NT2/D1 (cell line): ENCODE measurements at places on chromosomes 11 and 22.

- DNase-seq, result no peak
Observed at GRCh38 chr11:57356268-57356667, 18.1 kb downstream of the P2RX3 start.

DNA sequence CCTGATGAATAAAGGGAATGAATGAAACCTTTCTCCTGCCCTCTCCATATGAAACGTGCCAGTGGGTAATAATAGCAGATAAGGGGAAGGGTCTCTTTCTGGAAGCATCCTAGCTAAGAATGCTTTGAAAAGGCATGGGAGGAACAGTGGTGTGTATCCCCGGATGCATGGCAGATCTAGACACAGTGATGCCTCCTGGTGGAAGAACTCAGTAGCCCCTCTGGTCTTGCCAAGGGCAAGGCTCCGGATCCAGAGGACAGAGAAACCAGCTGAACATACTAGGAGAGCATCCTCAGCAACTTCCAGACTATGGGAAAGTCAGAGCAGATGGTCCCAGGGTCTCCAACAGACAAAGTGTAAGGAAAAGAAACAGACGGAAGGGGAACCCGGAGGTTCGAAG is 6.4 kb downstream of the BAIAP2L2 start:
- no peak for DNase-seq

GRCh38 chr11:87934182-87934581 is 241.1 kb downstream of the RAB38 start:
- DNase-seq, result no peak

- DNase-seq, result no peak
Observed at GRCh38 chr11:126840201-126840886, 160.2 kb downstream of the KIRREL3 start.

DNA sequence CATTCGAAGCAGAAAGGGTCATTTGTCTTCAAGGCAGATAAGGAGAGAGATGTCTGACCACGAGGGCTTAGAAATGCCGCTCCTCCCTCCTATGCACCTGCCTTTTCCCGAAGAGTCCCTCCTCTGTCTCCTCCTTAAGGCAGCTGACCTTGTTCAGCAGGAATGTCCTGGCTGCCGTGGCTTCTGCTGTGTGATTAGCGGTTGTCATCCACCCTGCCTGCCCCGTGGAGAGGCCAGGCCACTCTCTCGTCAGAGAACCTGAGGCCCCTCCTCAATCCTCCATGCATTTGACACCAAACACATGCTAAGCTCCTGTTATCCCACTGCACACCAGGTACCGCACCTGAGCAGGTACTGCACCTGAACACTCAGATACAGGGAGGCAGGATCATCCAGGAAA is 834.6 kb downstream of the TBC1D22A start:
- DNase-seq, result no peak

DNA sequence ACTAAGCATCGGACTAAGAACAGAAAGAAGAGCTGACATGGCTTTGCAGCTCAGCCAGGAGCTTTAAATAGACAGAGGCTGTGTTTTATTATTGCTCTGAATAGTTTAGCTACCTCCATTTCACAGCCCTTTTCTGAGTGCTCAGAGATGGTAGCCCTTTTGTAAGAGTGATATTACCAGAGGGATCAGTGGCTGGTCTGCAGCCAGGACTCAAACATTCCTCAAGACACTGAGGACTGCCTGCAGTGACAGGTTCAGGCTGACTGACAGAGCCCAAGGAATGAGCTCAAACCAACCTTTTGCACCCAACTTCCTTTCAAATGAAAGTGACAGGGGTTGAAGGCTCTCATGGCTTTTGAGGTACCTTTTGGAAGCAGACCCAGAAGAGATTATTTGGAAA is 189.0 kb downstream of the DDX10 start:
- peak; percentile 5 for DNase-seq

- no peak for DNase-seq
Observed at GRCh38 chr11:1005928-1006327, 30.6 kb downstream of the MUC6 start.

- no peak for DNase-seq
Observed at GRCh38 chr11:3208272-3208671, 10.3 kb downstream of the MRGPRG start.

DNA sequence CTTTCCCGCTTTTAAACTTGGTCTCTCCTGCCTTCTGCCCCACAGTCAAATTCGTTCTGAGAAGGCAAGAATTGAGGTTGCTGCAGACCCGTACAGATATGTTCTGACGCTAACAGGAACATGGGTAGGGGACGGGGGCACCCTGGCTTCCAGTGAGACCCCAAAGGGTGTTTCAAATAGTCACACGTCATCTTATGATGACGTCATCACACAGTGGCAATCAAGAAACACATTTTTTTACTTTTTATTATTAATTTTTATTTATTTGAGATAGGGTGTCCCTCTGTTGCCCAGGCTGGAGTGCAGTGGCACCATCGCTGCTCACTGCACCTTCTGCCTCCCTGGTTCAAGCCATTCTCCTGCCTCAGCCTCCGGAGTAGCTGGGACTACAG is 22.9 kb upstream of the TESMIN start:
- no peak for DNase-seq

DNA sequence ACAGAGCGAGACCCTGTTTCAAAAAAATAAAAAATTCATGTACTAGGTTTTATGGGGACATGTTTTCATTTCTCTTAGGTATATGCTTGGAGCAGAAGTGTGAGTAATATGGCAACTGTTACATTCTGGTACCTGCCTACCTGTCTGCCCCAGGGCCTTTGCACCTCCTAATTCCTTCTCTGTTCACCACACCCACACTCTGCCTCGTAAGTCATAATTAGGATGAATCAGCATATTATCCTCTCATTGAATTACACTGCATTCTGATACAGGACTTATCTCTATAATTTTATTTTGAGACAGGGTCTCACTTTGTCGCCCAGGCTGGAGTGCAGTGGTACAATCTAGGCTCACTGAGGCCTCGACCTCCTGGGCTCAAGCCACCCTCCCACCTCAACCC is 3.1 kb upstream of the RAPSN start:
- DNase-seq, result no peak

DNA sequence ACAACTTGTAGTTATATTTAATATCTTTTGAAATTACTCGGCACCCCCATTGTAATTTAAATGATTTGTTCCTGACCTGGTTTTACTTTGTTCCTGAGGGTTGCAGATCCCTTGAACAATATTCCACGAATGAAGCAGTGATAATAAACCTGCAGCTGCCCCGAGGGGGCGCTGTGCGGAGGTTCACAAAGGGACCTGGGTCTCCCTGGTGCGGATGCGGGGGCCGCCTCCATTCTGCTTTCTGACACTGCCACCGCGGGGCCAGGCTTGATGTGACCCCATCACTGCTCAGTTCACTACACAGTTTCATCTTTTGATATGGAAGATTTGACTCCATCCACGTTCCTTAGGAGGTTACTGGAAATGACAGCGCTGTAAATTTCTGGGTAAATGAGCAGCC is 62.9 kb upstream of the PRODH start:
- no peak for DNase-seq

DNA sequence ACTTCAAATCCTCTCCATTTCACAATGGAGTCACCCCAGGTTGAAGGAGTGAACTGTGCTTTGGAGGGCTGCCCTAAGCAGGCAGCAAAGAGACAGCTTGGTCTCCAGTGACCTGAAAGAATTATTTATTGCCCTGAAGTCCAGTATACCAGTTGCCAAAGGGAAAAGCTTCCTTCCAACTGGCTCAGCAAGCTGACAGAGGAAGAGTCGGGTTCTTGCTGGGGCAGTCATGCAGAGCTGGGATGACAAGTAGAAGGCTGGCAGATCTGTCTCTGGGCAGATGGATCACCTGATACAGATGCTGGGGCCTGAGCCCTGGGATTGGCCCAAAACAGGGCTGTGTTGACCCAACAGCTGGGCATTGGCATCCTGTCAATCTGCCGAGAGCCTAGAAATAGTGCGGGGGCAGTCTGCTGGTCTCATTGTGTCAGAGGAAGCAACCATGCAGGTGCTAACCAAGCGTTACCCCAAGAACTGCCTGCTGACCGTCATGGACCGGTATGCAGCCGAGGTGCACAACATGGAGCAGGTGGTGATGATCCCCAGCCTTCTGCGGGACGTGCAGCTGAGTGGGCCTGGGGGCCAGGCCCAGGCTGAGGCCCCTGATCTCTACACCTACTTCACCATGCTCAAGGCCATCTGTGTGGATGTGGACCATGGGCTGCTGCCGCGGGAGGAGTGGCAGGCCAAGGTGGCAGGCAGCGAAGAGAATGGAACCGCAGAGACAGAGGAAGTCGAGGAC is at the start of gene THRSP:
Gene THRSP (plus strand): TSS at position 422 of the 742 bp plus-strand sequence. CDS start 21 bp downstream, at position 443.
- DNase-seq, result no peak

DNA sequence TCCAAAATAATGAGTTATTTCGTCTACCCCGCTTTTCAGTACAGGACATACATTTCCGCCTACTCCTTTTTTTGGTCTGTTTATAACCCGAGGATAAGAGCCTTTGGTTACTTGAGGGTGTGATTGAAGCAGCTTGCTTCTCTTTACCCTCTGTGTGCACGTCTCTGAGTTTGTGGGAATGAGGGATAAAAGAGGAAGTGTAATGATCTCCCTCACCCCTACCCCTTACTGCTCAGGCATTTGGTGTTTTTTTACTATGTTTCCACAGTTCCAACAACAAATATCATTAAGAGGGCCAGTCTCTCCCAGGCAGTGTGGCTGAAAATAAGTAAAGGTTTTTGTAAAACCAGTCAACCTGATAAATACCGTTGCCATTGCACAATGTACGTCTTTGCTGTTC is 83.2 kb upstream of the GAL start:
- DNase-seq, result no peak

DNA sequence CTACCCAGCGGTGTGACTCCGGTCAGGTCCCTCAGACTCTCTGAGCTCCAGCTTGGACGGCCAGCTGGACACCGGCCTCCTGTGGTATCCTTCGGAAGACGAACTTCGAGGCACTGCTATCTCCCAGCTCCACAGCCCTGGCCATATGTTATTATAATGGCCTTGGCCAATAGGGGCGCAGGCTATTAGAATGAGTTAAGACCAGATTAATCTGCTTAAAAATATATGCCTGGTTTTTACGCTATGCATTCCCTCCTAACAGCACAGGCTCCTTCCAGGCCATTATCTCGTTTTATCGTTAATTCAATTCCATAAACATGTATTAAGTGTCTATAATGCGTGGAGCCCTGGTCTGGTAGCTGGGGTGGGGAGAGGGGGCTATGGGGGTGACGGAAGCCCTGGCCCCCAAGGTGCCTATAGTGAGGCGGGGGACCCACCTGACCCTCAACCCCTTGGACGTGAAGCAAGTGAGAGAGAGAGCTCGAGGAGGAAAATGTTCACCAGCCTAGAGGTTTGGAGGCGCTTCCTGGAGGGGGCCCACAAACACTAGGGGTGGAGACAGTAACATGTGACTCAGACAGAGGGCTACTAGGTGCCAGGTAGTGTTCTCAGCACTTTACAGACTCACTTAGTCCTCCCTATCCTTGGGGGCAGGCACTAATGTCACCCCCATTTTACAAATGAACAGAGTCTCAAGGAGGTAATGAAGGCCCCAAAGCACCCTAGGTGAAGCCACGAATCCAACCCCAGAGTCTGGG is 37.5 kb upstream of the TCF20 start:
- DNase-seq, result no peak

DNA sequence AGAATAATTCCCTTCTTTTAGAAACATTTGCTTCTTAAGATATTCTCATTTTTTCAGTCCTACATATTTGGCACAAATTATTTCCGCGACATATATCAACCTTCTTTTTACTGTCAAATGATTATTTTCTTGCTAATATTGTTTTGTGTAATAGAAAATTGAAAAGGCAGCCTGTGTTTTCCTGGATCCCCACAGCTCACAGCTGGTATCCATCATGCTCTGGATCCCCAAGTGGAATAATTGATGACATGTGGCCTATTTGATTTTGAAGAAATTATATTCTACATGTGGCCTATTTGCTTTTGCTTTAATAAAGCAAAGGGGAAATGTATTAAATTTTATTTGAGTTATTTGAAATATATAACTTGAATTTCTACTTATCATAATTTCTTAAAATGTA is 199.4 kb upstream of the LUZP2 start:
- no peak for DNase-seq

GRCh38 chr11:61827571-61828378 is at the start of gene FADS2:
TSS of gene FADS2 (plus strand) at chr11:61828300. CDS start at chr11:61828391, 91 bp downstream.
- DNase-seq, result peak; percentile 77

DNA sequence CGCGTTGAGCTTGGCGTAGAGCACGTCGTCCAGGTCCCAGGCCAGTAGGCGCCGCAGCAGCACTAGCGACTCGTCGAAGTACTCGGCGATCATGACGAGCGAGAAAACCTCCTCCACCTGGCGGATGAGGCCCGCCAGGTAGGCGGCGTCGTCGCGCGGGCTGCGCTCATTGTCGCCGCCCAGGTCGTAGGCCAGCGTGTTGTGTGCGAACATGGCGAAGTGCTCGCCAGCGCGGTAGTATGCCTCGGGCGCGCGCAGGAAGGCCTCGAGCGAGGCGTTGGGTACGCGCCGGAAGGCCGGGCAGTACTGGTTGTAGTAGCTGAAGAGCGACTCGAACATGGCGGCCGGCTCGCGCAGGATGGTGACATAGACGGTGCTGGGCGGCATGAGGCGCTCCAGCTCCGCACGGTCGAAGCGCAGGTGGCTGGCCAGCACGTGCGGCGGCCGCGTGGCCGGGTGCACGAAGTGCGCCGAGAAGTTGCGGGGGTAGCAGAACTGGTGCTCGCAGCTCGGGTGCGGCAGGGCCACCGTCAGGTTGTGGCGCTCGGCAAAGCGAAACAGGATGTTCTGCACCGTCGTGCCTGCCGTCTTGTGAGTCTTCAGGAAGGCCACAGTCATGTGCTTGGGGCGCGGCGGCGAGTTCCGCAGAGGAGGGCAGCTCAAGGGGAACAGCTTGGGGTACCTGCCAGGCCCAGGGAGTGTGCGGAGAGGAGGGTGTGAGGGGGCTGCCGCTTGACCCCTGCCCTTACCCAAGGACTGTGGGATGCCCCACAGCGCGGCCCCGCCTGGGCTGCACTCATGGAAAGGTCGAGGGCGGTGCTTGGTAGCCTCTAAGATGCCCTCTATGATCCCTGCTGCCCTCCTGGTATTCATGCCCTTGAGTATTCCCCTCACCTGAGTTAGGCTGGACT is 5.7 kb downstream of the GAL3ST3 start:
- no peak for DNase-seq

- DNase-seq, result no peak
Observed at GRCh38 chr22:42324990-42325710, 54.7 kb upstream of the TCF20 start.

DNA sequence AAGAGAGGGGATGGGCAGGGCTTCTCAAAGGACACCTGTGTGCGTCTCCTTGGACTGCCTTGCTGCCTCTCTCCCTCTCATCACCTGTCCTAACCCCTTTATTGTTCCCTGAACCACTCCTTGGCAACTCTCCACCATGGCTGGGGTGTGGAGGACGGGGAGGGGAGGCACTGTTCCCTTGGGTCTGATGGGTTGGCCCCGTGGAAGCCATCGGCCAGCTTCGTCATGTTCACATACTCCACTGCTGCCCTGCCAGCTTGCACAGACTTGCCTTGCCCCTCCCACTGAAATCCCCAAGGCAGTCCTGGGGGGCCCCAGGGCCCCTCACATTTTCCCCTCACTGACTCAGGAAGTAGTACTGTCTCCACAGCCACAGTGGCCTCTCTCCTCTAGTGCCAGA is 36.1 kb upstream of the LRRC32 start:
- DNase-seq, result no peak

GRCh38 chr22:36948273-36949225 is 35.1 kb downstream of the CSF2RB start:
- DNase-seq, result no peak

GRCh38 chr11:88680806-88681205 is 343.3 kb upstream of the CTSC start:
- no peak for DNase-seq

- peak; percentile 33 for DNase-seq
Observed at GRCh38 chr11:84558085-84558905, 1068.8 kb downstream of the DLG2 start.
